Progenitor cell of endocrine pancreas (in vitro differentiated cells): ENCODE measurements at places on chromosomes 13 and 19. TPM values are rescaled to one million over a fixed set of nuclear protein-coding genes. Genes with fewer than 3 reads are reported as not detected.

GRCh38 chr19:34347561-34348165 lies 17.3 kb upstream of the GPI start:
- H3K36me3 ChIP-seq = peaks cover 21% of the 10 kb centered on the region
- H3K27me3 ChIP-seq = no peaks in the 10 kb centered on the region
- H3K27ac ChIP-seq = no peak overlapping the region
- no peak for DNase-seq
- no peak overlapping the region for H3K4me3 ChIP-seq
- no peaks in the 10 kb centered on the region for H3K4me1 ChIP-seq

DNA sequence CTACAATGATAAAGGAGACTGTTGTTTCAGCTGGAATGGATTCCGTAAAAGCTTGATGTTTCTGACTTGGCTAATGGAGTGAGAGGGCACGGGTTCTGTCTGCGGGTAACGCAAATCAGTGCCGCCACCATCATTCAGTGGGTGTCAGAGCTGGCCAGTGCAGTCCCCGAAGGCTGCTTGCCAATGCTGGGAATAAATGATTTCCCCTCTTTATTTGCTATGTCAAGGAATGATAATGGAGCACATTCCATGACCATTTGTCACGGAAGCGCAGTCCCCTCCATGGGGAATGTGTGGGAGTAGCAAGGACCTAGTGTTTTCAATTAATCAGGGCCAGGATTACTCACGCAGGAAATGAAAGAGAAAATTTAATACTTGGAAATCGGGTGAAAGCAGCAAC lies 899.3 kb downstream of the UQCRFS1 start:
- peaks cover 9% of the 10 kb centered on the region for H3K4me1 ChIP-seq
- H3K4me3 ChIP-seq = no peak overlapping the region
- H3K27me3 ChIP-seq = peaks cover 3% of the 10 kb centered on the region
- no peaks in the 10 kb centered on the region for H3K36me3 ChIP-seq

DNA sequence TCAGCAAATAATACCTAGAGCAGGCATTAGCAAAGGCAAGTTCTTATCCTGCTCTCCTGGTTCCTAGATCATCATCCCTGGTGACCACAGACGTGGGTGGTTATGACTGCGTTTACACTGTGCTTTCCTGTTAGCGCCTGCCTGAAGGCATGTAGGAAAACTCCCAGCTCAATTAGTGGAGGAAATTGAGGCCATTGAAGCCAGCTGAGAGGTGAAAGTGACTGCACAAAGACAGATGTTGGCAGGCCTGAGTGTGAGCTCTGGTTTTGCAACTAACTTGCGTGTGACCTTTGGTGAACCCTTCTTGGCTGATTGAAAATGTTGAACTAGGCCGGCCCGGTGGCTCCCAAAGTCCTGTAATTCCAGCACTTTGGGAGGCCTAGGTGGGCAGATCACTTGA lies 17.5 kb upstream of the NWD1 start:
- no peak for DNase-seq
- H3K36me3 ChIP-seq = no peaks in the 10 kb centered on the region
- no peaks in the 10 kb centered on the region for H3K27me3 ChIP-seq
- H3K4me1 ChIP-seq = no peaks in the 10 kb centered on the region
- no peak overlapping the region for H3K27ac ChIP-seq

- H3K27ac ChIP-seq = no peak overlapping the region
- no peaks in the 10 kb centered on the region for H3K27me3 ChIP-seq
- no peak for DNase-seq
- no peaks in the 10 kb centered on the region for H3K4me1 ChIP-seq
- no peak overlapping the region for H3K4me3 ChIP-seq
These were observed 68.7 kb downstream of the POSTN start for GRCh38 chr13:37529751-37530385.

The ALKBH6 gene
- 32.9 and 36.8 TPM in 2 replicates for total RNA-seq

The DACH1 gene
- 34.3 and 37.1 TPM in 2 replicates for total RNA-seq
